Uterus (tissue), 4 donors: ENCODE measurements at places on chromosomes 7 and 10. TPM values are rescaled to one million over a fixed set of nuclear protein-coding genes. Genes with fewer than 3 reads are reported as not detected.
A peak's percentile ranks its signal among the peaks of the same experiment; 100 is the strongest.

Gene DYNC1I1
- total RNA-seq = 1.9 TPM

Gene HTRA1
- 98.3 TPM for total RNA-seq

Gene EGR2
- 1.5 TPM for total RNA-seq

DNA sequence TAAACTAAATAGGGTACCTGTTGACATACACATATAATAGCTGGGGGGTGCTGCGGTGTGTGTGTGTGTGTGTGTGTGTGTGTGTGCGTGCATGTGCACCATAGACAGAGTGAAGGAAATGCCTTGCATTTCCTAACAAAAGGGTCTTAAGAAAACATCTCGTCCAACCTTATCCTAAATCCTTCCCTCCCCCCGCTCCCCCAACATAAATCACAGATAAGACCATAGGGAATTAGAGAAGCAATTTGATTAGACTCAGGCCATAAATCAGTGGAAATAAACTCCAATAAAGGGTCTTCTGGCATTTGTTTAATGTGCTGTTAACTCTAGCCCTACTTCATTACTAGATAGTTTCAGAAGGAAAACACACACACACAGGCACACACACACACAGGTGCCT lies 148.5 kb downstream of the PPP1R17 start:
- H3K27ac ChIP-seq = no peak overlapping the region
- no peaks in the 10 kb centered on the region for H3K4me1 ChIP-seq
- no peak overlapping the region for H3K4me3 ChIP-seq
- no peaks in the 10 kb centered on the region for H3K36me3 ChIP-seq
- no peak for DNase-seq
- H3K27me3 ChIP-seq = no peaks in the 10 kb centered on the region

- H3K27me3 ChIP-seq = no peaks in the 10 kb centered on the region
- peak overlapping the region; percentile 66 for H3K27ac ChIP-seq
- H3K4me1 ChIP-seq = peaks cover 4% of the 10 kb centered on the region
- no peak overlapping the region for H3K4me3 ChIP-seq
- H3K36me3 ChIP-seq = no peaks in the 10 kb centered on the region
Observed at GRCh38 chr7:116271963-116272886, 61.9 kb downstream of the TES start.

DNA sequence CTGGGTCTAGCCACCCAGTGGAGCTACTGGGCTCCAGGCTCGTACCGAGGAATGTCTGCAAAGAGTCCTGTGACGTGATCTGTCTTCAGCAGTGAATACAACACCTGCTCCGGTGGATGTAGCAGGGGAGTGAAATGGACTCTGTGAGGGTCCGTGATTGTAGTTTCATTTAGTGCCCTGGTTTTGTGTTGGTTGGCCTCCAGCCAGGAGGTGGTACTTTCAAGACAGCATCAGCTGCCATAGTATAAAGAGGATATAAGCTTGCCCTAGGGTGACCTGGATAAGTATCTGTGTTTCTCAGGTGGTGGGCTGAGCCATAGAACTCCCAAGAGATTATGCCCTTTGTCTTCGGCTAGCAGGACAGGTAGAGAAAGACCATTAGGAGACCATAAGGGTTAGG lies 24.6 kb upstream of the WNT2 start:
- H3K36me3 ChIP-seq = no peaks in the 10 kb centered on the region
- H3K4me3 ChIP-seq = no peak overlapping the region
- H3K4me1 ChIP-seq = no peaks in the 10 kb centered on the region
- DNase-seq = no peak

GRCh38 chr7:77396894-77397547 lies 19.1 kb downstream of the GSAP start:
- no peaks in the 10 kb centered on the region for H3K36me3 ChIP-seq
- no peaks in the 10 kb centered on the region for H3K27me3 ChIP-seq
- H3K4me3 ChIP-seq = no peak overlapping the region
- H3K27ac ChIP-seq = no peak overlapping the region
- no peaks in the 10 kb centered on the region for H3K4me1 ChIP-seq
- no peak for DNase-seq

DNA sequence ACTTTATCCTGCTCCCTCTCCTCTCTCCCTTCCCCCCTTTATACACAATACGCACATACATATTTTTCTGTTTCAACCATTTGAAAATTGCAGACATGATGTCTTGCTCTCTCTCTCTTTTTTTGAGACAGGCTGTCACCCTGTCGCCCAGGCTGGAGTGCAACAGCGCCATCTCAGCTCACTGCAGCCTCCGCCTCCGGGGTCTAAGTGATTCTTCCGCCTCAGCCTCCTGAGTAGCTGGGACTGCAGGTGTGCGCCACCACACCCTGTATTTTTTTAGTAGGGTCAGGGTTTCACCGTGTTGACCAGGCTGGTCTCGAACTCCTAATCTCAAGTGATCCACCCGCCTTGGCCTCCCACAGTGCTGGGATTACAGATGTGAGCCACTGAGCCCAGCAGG lies 38.5 kb downstream of the KLHDC10 start:
- H3K27ac ChIP-seq = no peak overlapping the region
- no peaks in the 10 kb centered on the region for H3K4me1 ChIP-seq
- no peak for DNase-seq
- no peaks in the 10 kb centered on the region for H3K27me3 ChIP-seq
- no peaks in the 10 kb centered on the region for H3K36me3 ChIP-seq

GRCh38 chr10:78757344-78757925 lies 311.3 kb upstream of the ZMIZ1 start:
- no peak for DNase-seq
- H3K27ac ChIP-seq = peak overlapping the region; percentile 65
- H3K36me3 ChIP-seq = no peaks in the 10 kb centered on the region
- H3K4me3 ChIP-seq = no peak overlapping the region

GRCh38 chr7:103955985-103956384 lies 33.5 kb downstream of the RELN start:
- no peaks in the 10 kb centered on the region for H3K36me3 ChIP-seq
- no peak overlapping the region for H3K4me3 ChIP-seq
- no peaks in the 10 kb centered on the region for H3K27me3 ChIP-seq

- no peak for DNase-seq
- H3K27ac ChIP-seq = no peak overlapping the region
- no peaks in the 10 kb centered on the region for H3K27me3 ChIP-seq
Observed at GRCh38 chr10:133122171-133122935, 34.6 kb downstream of the ADGRA1 start.

DNA sequence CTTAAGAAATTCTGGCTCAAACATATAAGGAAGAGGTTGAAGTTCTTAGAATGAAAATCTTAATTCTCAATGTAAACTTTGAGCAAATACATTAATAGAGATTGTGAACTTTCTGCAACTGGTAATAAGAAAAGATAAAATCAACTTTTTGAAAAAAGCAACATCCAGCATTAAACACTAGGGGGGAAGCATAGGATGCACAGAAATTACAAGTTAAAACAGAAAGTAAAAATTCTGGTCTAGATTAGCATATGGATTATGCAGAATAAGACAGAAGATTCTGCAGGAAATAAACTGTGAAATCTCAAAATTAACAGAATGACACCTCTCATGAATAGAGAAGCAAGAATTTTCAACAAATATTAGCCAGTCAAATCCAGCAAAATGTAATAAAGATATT lies 38.0 kb upstream of the CAV2 start:
- no peak for DNase-seq
- no peaks in the 10 kb centered on the region for H3K27me3 ChIP-seq
- H3K4me1 ChIP-seq = no peaks in the 10 kb centered on the region
- no peak overlapping the region for H3K4me3 ChIP-seq

DNA sequence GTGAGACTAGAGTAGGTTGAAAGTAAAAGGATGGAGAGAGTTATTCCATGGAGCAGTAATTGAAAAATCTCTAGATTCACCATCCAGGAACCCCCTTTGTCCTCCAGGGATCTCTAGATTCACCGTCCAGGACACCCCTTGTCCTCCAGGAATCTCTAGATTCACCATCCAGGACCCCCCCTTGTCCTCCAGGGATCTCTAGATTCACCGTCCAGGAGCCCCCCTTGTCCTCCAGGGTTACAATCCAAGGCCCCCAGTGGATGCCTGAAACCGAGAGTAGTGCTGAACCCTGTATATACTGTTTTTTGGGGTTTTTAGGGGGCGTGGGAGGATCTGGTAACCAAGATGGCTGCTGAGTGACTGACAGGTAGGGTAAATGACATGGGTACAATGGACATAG lies 38.3 kb upstream of the PPP2R2D start:
- no peak overlapping the region for H3K27ac ChIP-seq
- no peaks in the 10 kb centered on the region for H3K36me3 ChIP-seq
- no peaks in the 10 kb centered on the region for H3K4me1 ChIP-seq

DNA sequence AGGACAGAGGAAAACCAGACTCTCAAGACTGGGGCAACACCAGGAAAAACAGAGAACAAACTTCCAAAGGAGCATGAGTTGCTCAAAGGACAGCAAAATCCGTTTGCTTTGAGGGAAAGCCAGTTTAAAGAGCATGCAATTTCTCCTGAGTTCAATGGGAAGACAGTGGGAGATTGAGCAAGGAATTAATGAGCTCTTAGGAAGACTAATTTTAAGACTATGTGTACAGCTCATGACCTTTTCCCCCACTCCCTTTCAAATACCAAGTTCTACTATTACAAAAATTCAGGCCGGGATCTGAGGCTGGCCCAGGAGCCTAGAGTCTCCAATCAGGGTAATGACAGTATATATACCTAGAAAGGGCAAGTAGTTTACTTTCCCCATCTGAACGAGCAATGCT lies 79.2 kb downstream of the EPDR1 start:
- peaks cover 10% of the 10 kb centered on the region for H3K4me1 ChIP-seq
- H3K4me3 ChIP-seq = no peak overlapping the region
- DNase-seq = no peak
- no peaks in the 10 kb centered on the region for H3K27me3 ChIP-seq

DNA sequence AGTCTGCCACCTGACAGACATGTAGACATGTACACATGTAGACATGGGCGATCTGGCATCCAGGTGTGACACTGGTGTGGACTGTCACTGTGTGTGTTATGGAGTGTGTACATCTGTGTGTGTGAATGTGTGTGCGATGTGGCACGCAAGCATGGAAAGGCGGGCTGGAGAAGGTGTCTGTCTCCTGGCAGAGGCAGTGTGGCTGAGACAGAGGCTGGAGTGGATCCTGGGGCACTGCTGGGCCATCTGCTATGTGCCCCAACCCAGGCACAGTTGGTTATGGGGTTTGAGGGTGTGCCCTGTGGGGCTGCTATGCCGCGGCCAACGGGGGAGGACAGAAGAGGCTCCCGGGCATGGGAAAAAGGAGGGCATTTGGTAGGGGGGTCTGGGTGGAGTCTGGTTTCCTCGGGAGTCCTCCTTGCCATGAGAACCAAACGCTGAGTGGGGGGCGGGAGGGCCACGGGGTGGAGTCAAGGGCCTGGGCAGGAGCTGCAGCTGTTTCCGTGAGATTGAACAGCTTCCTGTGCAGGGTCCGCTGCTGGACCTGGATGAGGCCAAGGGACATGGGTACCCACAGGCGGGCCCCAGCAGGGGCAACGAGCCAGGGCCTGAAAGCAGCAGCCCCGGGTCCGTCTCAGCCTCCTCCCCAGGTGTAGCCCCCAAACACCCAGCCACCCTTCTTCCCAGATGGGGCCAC lies 1.3 kb downstream of the ELN start:
- no peaks in the 10 kb centered on the region for H3K36me3 ChIP-seq
- H3K27me3 ChIP-seq = no peaks in the 10 kb centered on the region
- peak overlapping the region; percentile 89 for H3K27ac ChIP-seq
- peak; percentile 43 for DNase-seq

- H3K4me1 ChIP-seq = no peaks in the 10 kb centered on the region
- H3K36me3 ChIP-seq = no peaks in the 10 kb centered on the region
- no peaks in the 10 kb centered on the region for H3K27me3 ChIP-seq
- no peak overlapping the region for H3K27ac ChIP-seq
- no peak for DNase-seq
Observed at GRCh38 chr7:97342512-97342911, 225.0 kb downstream of the SDHAF3 start.

- no peaks in the 10 kb centered on the region for H3K27me3 ChIP-seq
- no peak overlapping the region for H3K27ac ChIP-seq
- peak; percentile 11 for DNase-seq
- H3K4me3 ChIP-seq = no peak overlapping the region
- no peaks in the 10 kb centered on the region for H3K36me3 ChIP-seq
Observed at GRCh38 chr7:2004841-2005725, 227.7 kb downstream of the MAD1L1 start.

DNA sequence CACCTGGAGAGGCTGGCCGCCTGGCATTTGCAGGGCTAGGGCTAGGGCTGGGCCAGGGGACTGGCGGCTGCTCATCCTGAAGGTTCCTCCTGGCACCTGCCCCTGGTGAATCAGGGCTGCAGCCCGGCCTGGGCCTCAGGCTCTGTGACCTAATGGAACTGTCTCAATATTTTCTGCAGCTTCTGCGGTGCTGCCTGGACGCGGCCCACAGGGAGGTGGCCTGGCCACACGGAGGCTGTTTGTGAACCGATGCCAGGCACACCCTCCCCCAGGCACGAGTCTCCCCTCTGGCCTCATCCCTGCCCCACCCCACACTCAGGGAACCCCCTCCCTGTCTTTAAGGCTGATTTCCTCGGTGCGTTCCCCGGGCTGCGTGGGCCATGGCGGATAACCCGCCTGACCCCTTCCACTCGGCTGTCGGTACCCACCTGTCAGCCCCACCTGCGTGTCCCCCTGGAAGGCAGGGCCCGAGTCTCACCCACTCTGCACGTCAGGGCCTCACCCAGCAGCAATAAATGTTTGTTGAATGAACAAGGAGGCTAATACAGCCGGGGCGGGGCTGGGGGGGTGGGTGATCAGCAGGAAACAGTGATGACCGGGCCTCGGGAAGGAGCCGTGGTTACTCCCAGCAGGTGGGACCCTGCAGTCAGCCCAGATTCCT lies 54.5 kb upstream of the DNAJB6 start:
- no peak for DNase-seq
- H3K27ac ChIP-seq = no peak overlapping the region
- H3K36me3 ChIP-seq = no peaks in the 10 kb centered on the region
- no peaks in the 10 kb centered on the region for H3K27me3 ChIP-seq
